ENCODE measurements at places on chromosomes 11 and 22.

DNA sequence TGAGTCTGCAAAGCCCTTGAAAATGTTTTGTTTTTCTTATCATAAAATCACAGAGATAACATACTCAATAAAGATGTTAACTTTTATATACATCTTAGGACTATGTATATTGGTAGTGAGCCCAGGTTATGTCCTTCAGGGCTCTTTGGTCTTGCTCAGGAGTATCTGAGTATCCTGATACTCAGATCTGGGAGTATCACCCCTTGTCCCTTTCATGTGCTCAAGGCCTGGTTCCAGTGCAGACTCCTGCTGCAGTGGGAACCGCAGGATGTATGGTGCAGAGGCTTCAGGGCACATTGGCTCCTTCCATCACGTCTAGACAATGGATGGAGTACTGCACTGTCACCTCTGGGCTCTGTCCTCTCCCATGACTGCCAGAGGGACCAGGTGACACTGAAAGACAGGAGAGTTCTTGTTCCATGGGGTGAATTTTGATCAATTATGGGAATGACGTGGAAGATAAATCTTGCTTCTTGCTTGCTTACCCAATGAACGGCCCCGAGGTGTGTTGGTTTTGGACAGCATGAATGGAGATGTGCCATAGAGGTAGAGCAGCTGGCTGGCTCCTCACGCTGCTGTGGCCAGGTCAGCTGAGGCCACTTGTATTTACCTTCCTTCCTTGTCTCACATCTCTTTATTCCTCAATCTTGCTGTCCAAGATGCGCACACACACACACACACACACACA, 215.5 kb downstream of the ARHGAP42 start:
- no peak for DNase-seq

- no peak for DNase-seq
These were observed 55.2 kb upstream of the SYT13 start for GRCh38 chr11:45341372-45341771.

GRCh38 chr11:8018484-8019313, 31.6 kb downstream of the EIF3F start:
- no peak for DNase-seq

DNA sequence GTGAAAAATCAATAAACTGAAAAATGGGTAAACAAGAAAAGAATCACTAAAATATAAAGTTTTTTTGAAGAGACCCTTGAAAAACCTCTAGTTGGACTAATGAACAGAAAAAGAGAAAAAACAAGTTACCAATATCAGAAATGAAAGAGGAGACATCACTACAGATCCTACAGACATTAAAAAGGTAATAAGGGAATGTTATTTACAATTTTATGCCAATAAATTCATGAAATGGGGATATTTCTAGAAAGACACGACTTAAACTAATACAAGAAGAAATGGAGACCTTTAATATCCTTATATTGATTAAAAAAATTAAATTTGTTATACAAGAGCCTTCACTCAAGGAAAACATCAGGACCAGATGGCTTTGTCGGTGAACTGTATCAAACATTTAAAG, 109.4 kb downstream of the TBC1D22A start:
- no peak for DNase-seq

DNA sequence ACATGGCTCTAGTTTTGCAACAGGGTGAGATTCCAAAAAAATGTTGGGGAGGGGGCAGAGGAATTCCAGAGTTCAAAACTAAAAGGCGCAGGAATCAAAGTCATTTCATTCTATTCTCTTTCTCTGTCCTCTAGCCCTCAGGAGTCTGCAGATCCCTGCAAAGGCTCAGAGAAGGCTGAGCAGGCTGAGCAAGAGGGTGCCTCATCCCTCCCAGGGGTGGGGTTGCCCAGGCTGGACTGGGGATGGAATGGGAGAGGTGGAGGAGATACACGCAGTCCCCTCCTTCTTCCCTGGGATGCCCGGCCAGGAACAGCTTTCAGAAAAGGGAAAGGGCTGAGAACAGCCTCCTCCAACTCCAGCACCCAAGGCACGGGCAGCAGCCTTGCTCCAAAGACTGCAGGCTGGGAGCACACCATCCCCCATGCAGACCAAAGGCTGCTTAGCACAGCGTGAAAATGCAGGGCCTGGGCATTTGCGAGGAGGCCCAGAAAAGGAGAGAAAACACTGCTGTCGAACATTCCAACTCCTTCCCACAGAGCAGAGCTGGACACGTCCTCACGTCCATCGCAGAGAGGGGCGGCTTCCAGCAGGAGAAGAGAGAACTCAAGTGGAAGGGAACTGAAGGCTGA, 51.8 kb downstream of the MN1 start:
- DNase-seq = no peak

DNA sequence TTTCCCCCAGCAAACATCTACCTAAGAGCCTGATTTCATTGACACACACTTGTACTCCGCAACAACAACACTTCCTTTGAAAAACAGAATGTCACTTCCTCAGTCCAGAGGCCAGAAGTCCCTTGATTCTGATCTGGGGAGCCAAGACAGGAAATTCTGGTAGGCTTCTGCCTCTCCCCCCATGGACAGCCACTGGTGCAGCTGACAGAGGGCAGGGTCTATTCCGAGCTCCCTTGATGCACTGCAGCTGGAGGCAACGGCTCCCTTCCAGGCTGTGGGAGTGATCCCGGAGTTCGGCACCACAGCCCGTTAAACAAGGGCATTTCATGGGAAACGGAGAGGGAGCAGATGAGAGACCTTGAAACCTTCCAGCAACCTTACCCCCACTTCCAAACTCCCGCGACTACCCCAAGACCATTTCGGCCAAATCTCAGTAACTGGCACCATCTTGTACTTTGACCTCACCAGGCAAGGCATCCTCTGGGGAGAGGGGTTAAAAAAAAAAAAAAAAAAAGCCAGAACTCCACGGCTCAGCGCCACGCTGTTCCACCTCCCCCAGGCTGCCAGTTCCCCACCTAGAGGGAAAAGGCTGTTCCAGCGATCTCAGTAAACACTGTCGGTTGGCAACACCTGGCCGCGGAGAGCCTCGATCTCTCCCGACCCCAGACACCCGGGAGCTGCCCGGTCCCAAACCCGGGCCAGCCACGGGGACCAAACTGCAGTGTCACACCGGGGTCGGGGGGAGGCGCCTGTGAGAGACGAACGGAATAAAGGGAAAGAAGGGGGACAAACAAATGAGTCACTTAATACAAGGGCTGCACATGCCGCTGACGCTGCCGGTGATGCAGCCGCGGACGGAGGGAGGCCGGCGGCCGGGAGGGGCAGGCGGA, 1.1 kb downstream of the GAB2 start:
- DNase-seq = peak; percentile 74

DNA sequence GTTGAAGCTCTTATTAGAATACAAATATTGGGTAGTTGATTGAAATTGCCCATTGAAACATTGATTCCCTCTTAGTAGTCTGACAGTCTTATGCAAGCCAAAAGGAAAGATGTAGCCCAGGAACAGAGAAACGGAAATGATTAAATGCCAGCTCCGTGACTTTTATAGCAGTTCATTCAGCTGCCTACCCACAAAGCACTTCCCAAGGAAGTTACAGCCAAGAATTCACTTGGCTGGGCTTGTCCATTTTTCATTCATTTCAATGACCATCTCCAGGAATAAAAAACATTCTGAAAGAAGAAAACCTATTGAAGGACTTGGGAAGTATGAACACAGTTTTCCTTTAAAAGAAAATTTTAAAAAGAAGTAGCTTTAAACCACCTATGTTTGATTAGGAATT, 62.0 kb downstream of the NCAM1 start:
- no peak for DNase-seq

- DNase-seq = no peak
These were observed 10.3 kb downstream of the GAL3ST1 start for GRCh38 chr22:30564045-30564760.

GRCh38 chr11:78432058-78432515, 14.5 kb upstream of the GAB2 start:
- DNase-seq = no peak

- peak; percentile 93 for DNase-seq
These were observed 726 bp downstream of the PKNOX2 start for GRCh38 chr11:125165111-125165842.

DNA sequence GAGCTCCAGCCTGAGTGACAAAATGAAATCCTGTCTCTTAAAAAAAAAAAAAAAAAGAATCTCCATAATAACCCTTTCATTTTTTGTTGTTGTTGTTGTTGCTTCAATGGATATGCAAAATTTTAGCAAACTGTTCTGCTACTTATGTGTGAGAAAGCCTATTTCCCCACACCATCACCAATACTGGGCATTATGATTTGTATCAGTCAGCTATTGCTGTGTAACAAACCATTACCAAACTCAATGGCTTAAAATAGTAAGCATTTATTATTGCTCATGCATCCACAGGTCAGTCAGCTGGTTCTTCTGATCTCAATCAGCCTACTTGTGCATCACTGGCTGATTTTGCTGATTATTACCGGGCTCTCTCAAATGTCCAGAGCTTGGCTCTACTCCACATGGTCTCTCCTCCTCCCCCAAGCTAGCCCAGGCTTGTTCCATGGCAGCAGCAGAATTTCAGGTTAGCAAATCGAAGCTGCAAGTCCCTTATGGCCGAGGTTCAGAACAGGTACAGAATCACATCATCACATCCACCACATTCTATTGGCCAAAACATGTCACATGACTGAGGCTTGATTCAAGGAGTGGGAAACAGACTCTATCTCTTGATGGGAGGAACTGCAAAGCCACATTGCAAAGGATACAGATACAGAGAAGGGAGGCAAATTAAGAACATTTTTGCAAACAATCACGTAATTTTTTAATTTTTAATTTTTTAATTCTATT, 135.1 kb downstream of the MN1 start:
- DNase-seq = no peak

- DNase-seq = no peak
These were observed 4.4 kb upstream of the SREBF2 start for GRCh38 chr22:41828516-41828915.

DNA sequence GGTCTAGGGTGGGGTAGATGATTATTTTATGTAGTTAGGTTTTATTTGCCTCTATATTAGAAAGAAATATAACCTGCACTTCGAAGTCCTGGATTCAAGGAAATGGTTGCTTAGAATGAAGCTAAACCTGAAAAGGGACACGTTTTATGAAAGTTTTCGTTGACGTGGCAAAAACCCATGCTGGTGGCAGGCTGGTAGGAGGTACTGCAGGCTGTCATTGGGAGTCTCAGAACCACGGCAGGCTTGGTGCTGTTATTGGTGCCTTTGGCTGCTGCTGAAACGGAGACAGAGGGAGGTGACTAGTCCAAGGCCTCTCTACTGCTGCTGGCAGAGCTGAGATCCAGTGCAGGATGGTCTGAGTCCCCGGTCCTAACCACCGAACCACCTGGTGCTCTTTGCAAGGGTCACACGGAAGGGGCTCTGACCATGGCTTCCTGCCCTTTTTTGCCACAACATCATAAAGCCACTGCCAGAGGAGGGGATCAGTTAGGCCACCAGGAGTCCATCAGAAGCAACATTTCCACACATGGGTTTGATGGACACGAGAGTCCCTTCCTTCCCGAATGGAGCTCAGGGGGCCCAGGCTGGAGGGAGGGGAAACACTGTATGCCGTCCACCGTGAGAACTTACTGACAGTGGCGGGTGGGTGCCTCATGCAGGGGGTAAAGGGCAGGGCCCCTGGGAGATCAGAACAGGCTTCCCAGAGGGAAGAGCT, 13.4 kb downstream of the CSF2RB start:
- DNase-seq = no peak

- no peak for DNase-seq
These were observed 16.5 kb downstream of the PATZ1 start for GRCh38 chr22:31329453-31330215.

GRCh38 chr11:43845816-43846215, 34.8 kb upstream of the ALKBH3 start:
- DNase-seq = no peak

DNA sequence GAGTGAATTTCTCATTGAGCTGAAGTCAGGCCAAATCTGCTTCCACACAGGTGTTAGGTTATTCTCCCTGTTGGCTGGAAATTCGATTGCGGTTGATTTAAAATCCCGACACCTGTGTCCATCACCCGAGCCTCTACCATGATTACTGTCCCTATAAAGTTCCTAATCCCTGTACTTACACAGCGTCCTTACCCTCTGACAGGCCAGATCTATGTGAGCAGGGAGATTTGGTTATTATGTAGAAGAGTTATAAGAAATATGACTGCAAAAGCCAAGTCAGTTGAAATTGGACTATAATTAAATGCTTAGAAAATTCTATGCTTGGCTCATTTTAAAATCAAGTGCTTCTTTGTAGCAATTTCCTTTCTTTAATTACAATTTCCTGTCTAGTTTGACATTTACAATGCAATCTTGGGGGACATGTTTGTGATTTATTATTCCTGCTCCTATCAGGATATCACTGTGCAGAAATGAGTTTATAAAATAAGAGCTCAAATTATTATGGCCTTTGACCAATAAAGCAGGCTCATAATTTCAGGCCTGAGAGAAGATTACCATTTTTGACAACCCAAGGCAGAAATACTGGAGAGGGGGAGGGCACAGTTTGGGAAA, 32.5 kb upstream of the LMO1 start:
- no peak for DNase-seq

DNA sequence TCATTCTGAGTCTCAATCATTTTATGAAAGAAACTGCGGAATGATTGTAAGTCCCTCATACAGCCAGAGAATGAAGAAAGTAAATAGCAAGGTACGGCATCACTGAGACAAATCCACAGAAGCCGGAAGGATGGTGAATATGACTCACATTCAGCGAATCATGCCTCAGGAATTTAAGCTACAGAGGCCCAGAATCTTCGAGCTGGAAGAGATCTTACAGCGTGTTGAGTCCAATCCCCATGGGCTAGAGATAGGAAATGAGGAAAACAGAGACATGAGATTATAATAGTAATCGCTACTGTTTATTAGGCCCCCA, 173.2 kb downstream of the KIF18A start:
- peak; percentile 47 for DNase-seq

GRCh38 chr22:36734171-36735058, 30.9 kb upstream of the CACNG2 start:
- no peak for DNase-seq

- no peak for DNase-seq
These were observed 155.0 kb upstream of the TIMP3 start for GRCh38 chr22:32646476-32646875.

DNA sequence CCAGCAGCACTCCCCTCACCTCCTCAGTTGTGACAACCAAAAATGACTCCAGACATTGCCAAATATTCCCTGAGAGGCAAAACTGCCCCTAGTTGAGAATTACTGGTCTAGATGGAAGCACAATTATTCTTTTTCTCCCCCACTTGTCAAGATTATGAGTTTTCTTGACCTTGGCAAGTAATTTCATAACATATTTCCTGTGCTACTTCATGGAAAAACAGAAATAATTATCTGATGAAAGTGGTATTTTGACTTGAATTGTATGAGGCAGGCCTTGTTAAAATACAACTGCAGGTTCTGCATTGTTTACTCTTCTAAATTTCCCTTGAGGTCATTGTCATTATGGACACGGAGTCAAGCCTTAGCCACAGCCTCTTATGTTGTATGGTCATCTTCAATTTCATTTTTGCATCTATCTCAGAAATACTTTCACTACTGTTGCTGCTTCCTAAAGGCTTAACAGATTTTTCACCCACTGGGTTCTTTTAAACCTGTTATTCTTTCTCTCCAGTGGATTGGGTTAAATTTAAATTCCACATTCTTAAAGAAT, 32.2 kb upstream of the LDLRAD3 start:
- no peak for DNase-seq
